ENCODE measurements at places on chromosomes 6 and 20.
A peak's percentile ranks its signal among the peaks of the same experiment; 100 is the strongest.

DNA sequence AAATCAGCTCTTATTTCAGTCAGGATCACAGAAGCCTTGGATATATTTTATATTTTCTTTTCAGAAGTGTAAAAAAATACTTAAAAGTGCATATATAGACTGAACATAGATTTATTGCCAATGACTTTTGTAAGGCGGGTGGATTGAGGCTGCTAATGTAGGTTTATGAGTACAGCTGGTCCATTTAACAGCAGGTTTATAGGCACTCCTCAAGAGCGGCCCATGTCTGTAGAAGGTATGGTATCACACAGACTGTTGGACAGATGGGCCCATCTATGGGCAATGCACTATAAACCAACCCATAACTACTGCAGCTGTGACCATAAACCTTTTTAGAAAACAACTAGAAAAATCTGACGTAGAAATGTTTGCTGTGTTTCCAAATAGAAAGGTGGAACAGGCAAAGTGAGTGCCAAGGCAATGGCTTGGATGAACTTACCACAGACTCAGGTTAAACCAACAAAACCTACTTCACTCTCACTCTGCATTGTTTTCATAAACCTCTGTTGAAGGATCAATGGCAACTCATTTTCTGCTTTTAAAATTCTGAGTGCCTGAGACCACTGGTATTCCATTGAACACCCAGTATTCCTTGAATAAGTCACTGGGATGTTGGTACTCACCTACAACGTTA is 170.6 kb upstream of the EYA4 start:
- DNase-seq: no peak

- DNase-seq: no peak
These were observed 134.4 kb downstream of the OR2B2 start for GRCh38 chr6:27777614-27778355.

DNA sequence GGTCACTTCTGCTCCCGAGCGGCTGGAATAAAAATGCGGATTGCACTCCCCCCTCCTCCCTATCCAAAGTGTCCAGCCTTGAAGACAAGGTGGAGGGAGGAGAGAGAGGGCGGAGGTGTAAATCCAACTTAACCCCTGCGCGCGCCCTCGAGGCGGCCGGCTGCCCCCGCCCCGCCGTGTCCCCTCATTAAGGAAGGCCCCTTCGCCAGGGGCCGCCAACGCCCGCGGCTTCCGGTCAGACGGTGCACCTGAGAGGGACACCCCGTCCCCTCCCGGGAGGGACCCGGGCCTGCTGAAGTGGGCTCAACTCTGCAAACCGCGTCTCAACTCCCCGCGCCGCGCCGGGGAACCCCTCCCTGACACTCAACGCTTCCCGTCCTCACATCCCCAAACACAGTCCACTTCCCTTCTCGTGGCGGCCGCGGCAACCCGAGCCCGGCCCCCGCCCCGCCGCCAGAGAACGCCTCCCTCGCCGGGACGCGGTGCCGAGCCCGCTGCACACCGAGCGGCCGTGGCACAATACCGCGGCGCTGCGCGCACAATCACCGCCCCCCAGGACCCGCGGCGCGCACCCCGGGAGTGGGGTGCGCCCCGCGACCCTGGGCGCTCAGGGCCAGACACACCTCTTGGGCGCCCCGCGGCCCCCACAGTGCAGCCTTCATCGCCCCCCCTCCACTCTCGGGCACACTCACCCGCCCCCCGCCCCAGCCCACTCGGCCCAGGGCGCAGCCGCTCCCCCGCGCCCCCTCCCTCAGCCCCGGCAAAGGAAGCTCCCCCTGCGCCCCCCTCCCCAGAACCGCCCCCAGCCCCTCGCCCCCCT is 102.5 kb downstream of the NOL4L start:
- peak; percentile 65 for DNase-seq

DNA sequence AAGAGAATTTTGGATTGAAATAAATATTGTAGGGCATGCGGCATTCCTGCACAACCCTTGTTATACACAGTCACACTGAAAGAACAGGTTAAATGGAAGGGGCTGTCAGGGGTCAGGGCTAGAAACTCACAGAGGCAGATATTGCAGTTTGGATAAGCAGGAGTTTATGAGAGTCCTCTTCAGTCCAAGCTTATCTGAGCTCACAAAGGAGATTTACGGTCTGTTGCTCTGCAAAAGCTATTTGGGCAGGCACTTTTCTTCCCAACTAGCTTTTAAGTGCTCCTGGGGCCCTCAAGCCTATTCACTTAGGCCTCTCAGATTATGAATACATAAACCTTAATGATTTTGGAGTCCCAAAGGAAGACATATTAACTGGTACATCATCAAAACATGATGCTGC is 156.2 kb downstream of the SOX4 start:
- DNase-seq: no peak

GRCh38 chr6:83417880-83418663 is 12.8 kb downstream of the ME1 start:
- DNase-seq: no peak
